ENCODE measurements at places on chromosomes 5 and 9.
A peak's percentile ranks its signal among the peaks of the same experiment; 100 is the strongest.

- no peak for DNase-seq
These were observed 552.2 kb upstream of the ZNF462 start for GRCh38 chr9:106310782-106311181.

DNA sequence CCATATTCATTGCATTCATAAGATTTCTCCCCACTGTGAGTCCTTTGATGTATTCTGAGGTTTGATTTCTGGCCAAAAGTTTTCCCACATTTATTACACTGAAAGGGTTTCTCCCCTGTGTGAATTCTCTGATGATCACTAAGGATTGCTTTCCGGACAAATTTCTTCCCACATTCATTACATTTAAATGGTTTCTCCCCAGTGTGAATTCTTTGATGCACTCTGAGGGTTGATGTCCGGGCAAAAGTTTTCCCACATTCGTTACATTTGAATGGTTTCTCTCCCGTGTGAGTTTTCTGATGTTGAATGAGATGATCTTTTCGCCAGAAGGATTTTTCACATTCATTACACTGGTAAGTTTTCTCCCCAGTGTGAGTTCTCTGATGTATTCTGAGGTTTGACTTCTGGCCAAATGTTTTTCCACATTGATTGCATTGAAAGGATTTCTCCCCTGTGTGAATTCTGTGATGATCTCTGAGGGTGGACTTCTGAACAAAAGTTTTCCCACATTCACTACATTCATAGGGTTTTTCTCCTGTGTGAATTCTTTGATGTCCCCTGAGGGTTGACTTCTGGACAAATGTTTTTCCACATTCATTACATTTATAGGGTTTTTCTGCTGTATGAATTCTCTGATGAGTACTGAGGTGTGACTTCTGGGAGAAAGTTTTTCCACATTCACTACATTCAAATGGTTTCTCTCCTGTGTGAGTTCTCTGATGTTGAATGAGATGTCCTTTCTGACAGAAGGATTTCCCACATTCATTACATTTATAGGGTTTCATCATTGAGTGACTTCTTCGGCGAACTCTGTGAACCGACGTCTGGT, 18.8 kb downstream of the ZNF510 start:
- DNase-seq: no peak

GRCh38 chr9:27033815-27034403, 28.4 kb upstream of the LRRC19 start:
- peak; percentile 44 for DNase-seq

DNA sequence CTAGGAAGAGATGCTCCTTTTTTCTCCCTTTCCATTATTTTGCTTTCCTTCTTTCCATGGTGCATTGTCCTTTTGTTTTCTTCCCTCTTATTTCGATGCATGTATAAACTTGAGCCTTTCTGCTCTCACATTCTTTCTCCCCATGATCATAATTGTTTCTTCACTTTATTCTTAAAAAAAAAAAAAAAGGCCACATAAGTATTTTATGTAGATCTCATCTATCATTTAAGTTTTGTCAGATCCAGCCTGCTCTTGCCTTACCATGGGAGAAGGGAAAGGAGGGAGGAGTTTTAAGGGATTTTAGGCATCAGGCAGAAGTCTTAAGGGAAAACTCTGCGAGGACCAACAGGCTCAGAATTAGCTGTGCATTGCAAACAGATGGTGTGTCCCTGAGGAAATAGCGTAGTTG, 11.1 kb downstream of the TGFBR1 start:
- DNase-seq: peak; percentile 61

GRCh38 chr9:64773491-64773931, 511.5 kb downstream of the FOXD4L5 start:
- no peak for DNase-seq

GRCh38 chr9:38066914-38067858, 1.8 kb downstream of the SHB start:
- DNase-seq: no peak

- DNase-seq: no peak
These were observed 2.2 kb downstream of the ZCCHC9 start for GRCh38 chr5:81303563-81303962.

DNA sequence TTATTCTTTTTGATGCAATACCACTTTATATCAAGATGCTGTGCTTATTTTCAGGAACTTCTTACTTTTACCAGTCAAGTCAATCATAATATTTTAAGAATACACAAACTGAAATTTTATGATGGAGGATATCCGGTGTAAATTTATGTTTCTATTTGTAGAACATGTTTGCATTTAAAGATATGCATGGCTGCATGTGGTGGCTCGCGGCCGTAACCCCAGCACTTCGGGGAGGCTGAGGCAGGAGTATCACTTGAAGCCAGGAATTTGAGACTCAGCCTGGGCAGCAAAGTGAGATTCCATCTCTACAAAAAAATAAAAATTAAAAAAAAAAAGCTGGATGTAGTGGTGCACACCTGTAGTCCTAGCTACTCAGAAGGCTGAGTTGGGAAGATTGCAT, 73.5 kb upstream of the ALDH1A1 start:
- no peak for DNase-seq

- no peak for DNase-seq
These were observed 134.4 kb upstream of the IER5L start for GRCh38 chr9:129312251-129313122.

DNA sequence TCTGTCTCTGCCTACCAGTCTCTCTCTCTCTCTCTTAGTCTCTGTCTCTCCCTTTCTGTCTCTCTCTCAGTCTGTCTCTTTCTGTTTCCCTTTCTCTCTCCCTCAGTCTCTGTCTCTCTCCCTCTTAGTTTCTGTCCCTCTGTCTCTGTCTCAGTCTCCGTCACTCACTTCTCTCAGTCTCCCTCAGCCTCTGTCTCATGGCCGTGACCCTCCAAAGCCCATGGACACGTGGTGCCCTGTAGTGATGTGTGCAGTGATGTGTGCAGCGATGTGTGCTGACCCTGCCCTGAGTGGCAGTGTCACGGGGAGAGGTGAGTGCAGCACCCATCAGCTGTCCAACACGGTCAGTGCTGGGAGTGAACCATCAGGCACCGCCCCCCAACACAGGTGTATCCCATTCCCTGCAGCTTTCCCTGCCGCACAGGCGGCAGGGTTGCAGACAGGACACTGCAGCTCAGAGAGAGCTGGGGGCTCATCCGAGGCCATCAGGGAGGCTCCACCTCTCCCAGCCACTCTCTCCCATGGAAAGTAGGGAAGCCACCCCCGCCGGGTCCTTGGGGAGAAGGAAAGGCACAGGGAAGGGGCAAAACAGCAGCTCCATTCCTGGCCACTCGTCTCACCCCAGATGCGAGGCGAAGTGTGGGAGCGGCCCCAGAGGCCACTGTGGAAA, 794 bp upstream of the LRRC14B start:
- no peak for DNase-seq

GRCh38 chr5:178415353-178415752, 174.8 kb downstream of the COL23A1 start:
- no peak for DNase-seq

DNA sequence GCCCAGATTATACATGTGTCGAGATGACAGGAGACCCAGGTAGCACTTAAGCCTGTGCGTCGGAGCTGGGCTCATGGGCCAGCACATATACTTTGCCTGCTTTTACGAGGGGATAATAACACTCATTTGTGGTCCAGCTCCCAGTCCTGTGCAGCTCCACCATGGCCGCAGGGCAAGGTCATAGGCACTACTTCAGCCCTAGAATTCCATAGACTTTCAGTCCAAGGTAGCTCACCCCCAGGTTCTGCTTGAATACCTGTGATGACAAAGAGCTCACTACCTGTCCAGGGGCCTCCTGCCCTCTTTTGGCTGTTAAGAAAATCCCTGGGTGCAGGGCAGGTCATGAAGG, 1.7 kb downstream of the CORO2A start:
- DNase-seq: no peak

DNA sequence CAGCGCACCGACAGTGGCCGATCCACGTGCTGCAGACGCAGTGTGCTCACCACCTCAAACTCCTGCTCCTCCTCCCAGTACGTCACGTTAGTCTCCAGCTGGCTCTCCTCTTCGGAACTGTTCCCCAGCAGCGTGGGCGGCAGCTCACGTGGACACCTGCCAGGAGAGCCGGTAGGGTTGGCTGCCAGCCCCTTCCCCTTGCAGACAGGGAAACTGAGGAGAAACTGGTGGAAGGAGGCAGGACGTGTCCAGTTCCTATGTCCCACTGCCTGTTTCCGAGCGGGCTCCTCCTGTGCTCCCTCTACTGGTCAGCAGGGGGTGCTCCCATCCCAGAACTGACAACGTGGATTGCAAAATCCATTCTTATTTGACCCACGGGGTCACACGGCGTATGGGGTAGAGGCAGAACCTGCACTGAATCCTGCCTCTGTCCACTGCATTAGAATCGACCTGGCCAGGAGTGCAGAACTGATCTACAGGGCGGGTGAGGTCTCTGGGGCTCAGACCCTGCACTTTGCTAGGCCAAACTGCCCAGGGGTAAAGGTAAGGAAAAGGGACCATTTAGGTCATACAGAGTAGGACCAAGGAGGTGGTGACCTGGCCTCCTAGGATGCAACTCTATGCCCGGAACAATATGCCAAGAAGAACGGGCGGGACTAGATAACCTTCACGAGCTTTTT, 25.7 kb downstream of the PDGFRB start:
- DNase-seq: peak; percentile 71

- DNase-seq: no peak
These were observed 304.3 kb downstream of the ARHGAP26 start for GRCh38 chr5:143074414-143074996.

DNA sequence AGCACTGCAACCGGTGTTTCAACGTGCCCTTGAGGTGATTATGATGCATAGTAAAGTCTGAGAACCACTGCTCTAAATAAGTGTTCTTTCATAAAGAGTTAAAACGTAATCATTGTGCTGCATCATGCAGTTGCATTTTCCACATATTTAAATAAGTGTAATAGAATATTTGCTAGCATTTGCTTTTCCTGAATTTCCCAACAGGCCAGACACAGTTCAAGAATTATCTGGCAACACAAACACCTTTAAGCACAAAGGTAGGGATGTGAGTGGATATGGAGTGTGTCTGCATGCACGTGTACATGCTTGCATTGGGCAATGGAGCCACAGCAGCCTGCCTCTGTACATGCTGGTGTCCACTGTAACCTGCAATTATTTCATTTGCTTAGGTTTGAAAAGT, 193.6 kb upstream of the PIK3R1 start:
- DNase-seq: no peak

DNA sequence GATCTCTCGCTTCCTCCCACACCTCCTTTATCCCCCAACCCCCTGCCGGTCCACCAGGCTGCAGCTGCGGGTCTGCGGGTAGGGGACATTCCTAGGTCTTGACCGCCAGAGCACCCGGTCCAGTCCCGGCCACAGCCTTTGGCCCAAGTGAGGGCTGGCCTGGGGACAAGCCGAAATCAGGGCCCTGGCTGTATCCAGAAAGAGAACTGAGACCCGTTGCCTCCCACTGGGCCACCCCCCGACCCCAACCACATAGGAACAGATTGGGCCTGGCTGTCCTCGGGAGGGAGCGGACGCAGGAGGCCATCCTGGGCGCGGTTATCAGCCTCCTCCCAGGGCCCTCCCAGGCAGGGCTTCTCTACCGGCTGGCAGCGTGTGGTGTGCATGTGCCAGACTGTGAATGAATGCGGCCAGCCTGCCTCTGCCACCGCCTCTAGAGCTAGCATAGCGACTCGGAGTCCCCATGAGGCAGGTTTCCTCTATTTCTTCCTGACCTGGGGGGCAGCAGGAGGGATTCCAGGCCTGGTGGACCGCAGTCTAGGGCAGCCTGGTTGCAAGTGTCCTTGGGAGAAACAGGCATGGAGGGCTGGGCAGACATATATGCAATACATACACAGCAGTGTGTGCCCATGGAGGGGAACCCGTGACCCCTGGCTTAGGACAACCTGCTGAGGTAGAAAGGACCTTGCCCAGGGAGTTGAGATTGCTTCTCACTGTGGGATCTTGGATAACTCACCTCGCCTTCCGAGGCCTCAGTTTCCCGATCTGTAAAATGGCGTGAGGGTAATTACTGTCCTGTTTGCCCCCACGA, 1.2 kb downstream of the N4BP3 start:
- DNase-seq: peak; percentile 53

DNA sequence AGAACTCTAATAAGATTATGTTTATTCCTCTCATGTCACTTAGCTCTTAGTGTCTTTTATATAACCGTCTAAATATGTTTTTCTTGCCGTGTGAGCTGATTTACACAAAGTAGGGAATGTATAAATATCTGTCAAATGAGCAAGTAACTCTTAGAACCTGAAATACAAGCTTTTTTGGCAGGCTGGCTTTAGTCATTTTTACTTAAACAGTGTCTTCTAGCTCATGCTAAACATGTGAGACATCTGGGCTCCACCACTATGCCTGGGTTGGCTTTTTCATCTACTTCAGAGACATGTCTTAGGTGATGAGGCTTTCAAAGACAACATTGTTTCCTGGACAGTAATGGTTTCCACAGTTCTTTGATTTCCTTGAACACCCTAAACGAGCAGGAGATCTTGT, 137.2 kb upstream of the ZNF608 start:
- DNase-seq: no peak

DNA sequence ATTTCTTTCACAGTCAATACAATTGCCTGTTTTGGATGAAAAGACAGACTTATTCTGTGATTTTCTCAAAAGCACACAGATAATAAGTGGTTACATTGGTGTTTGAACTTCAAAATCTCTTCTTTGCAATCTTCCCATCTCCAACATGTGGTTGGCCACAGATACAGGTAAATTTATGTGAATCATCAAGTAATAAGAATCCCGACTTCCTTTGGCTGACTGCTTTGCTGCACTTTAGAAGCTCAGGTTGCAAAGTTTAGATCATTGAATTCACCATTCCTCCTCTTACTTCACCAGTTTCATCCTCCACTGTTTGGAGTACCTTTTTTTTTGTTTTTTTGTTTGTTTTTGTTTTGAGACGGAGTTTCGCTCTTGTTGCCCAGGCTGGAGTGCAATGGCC, 56.5 kb upstream of the ADRB2 start:
- DNase-seq: no peak

- no peak for DNase-seq
These were observed 74.3 kb downstream of the SLC44A1 start for GRCh38 chr9:105318729-105319191.

DNA sequence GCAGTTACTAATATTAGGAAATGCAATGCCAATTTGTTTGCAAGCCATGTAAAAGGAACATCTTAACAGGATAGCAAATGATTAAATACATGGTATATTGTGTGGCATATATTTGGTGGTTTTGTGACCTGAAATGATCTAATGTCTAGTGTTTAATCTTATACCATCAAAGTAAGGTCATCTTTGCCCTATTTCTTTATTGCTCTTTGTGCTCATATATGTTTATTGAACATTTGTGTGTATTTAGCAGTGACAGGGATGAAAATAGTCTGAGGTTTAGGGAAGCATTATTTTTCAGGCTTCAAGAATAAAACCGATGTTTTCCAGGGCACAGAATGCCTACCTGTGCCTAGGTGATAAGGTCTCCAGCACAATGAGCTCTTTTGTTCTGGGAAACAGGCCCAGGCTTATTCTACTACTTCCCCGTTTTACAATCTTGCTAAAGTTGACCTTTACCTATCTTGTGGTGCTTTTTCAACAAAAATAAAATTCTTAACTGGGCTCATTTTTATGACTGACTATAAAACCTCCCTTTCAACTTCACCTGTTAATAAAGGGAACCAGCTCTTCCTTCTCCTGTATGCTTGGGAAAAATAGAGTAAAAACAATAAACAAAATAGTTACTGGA, 105.6 kb upstream of the ANKH start:
- DNase-seq: no peak
